ENCODE measurements at places on chromosomes 7 and 10. TPM values are rescaled to one million over a fixed set of nuclear protein-coding genes. Genes with fewer than 3 reads are reported as not detected.
A peak's percentile ranks its signal among the peaks of the same experiment; 100 is the strongest.

The MALRD1 gene
- 2.5 TPM for total RNA-seq

GRCh38 chr10:47133871-47134570 is 166.0 kb upstream of the GDF10 start:
- peak; percentile 13 for DNase-seq
- H3K27me3 ChIP-seq, result no peaks in the 10 kb centered on the region
- H3K4me3 ChIP-seq, result no peak overlapping the region
- no peaks in the 10 kb centered on the region for H3K36me3 ChIP-seq
- peaks cover 4% of the 10 kb centered on the region for H3K4me1 ChIP-seq

The CLRN3 gene
- total RNA-seq, result 0.05 TPM

- no peak overlapping the region for H3K27ac ChIP-seq
- DNase-seq, result no peak
- H3K36me3 ChIP-seq, result no peaks in the 10 kb centered on the region
- no peaks in the 10 kb centered on the region for H3K27me3 ChIP-seq
Measured at GRCh38 chr10:131061216-131061615, 250.3 kb downstream of the TCERG1L start.

The STAMBPL1 gene
- 20.5 TPM for total RNA-seq

- H3K36me3 ChIP-seq, result no peaks in the 10 kb centered on the region
- H3K4me3 ChIP-seq, result no peak overlapping the region
- no peaks in the 10 kb centered on the region for H3K27me3 ChIP-seq
- no peak for DNase-seq
- H3K27ac ChIP-seq, result no peak overlapping the region
Measured at GRCh38 chr7:126993626-126994213, 259.0 kb downstream of the GRM8 start.

The ANXA8L1 gene
- total RNA-seq, result 8.6 TPM

- H3K36me3 ChIP-seq, result no peaks in the 10 kb centered on the region
- H3K4me3 ChIP-seq, result no peak overlapping the region
- no peak for DNase-seq
Measured at GRCh38 chr7:50709151-50709550, 73.5 kb downstream of the GRB10 start.

The CD36 gene
- total RNA-seq, result 42.8 TPM

GRCh38 chr7:133860628-133861335 is 266.4 kb upstream of the LRGUK start:
- H3K36me3 ChIP-seq, result peaks cover 5% of the 10 kb centered on the region
- no peak overlapping the region for H3K27ac ChIP-seq
- no peak for DNase-seq
- H3K4me3 ChIP-seq, result no peak overlapping the region

The CCZ1B gene
- total RNA-seq, result 132 TPM

The SUN3 gene
- 1.1 TPM for total RNA-seq
